HFFc6 (cell line): ENCODE measurements at places on chromosomes 5 and 9.
A peak's percentile ranks its signal among the peaks of the same experiment; 100 is the strongest.

GRCh38 chr9:122145592-122145863 is 14.1 kb downstream of the NDUFA8 start:
- DNase-seq: no peak

DNA sequence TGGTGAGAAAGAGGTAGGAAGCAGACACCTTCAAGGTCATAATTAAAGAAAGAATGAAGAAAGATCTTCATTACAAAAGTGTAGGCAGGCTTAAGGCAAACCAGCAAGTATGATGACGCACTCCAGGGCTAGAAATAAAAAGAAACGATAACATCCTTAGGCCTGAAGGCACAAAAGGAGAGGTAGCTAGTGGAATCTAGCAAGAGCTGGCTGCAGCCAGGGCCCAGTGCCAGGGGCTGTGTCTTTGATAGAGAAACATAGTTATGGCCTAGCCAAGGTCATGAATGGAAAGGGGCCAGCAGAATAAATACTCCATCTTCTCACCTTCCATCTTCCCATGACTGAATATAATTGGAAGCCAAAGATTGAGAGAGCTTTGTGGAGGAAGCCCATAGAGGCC is 6.8 kb upstream of the SH3TC2 start:
- no peak for DNase-seq

DNA sequence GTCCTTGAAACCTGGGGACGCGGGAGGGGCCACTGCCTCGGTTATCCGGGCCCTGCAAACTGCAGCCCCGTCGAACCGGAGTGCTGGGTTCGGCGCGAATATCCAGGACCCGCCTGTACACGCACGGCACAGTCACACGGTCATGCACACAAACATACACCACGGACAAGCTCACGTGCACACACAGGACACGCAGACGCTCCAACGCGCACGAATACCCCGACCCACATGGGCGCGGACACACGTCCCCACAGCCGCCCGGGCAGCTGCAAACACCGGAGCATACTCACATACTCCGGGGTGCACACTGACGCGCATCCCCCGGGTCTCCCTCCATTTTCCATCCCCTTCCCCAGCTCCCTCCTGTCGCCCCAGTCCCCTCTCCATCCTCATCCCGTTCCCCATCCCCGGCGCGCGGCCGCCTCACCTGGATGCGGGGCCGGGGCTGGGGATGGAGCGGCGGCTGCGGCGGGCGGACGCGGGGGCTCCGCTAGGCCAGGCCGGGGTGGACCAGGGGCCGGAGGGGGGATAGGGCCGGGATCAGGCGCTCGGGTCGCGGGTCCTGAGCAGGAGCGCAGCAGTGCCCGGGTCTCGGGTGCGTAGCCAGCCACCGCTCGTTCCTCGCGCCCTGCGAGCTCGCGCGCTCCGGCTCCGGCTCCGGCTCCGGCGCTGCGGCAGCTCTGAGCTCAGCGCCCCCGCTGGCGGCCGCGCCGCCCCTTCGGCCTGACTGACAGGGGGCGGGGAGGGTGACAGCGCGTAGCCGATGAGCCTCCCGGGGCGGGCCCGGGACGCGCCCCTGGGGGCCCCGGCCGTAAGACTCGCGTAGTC is at the start of the genes EIF4E1B and SNCB:
Gene EIF4E1B, plus strand, starts transcription at position 823 of the 828 bp plus-strand sequence. CDS start 12,113 bp downstream, outside the sequence.
Gene SNCB, minus strand, starts transcription at position 682 of the 828 bp plus-strand sequence. CDS start 880 bp downstream, outside the sequence.
- DNase-seq: no peak

GRCh38 chr5:45189481-45189880 is 380.7 kb downstream of the MRPS30 start:
- no peak for DNase-seq

DNA sequence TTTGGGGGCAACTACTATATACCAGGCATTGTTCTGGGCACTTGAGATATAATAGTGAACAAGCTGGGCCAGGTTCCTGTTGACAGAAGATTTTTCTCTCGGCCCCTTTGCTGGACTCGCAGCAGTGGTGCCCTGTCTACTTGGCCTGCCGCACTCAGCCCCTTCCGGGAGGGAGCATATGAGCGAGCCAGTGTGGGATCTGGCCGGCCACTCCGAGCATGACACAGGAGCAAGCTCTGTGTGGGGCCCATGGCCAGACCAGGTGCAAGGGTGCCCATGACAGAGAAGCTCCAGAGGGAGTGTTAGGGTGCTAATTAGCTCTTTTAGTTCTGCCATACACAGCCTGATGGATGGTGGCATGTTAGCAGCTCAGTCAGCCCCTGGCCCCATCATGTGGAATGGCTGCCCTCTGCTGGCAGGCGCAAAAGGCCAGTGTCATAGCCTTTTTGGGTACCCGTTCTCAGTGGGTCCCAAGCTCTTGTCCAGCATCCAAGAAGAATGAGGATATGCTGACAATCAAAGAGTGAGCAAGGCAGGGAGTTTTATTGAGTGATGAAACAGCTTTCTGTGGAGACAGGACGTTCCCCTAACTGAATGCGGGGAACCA is 9.3 kb upstream of the KIF4B start:
- no peak for DNase-seq

GRCh38 chr9:37836386-37836785 is 35.8 kb downstream of the DCAF10 start:
- no peak for DNase-seq

DNA sequence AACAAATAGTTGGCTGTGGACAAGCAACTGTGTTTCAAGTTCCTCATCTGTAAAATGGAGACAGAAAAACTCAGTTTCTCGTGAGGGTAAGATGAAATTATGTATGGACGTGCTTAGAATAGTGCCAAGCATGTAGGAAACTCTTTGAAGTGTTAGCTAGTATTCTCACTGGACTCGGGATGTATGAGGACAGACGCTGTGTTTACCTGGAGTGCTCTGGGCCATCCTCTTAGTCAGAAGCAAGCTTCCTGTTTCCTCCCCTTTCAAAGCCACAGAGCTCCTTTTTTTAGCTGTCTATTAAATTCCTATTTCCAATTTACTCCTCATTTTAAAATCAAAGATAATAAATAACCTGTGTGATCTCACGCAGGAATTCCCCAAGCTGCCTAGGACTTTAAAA is 23.8 kb upstream of the IQGAP2 start:
- DNase-seq: no peak

DNA sequence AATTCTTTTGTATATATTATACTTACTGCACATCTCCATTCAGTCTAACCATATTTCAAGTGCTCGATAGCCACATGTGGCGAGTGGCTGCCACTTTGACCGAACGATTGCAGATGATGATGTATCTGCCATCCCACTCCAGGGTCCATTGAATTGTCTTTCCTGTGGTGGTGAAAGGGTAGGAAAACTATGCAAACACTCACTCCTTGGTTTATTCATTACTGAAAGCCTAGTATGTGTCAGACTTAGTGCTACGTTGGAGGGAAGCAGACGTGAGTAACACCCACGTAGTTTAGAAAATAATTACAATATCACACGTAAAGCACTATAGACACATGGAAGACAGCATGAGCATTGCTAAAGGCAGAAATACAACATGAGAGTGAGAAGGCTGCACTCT is 353.7 kb downstream of the CSNK1G3 start:
- DNase-seq: no peak

DNA sequence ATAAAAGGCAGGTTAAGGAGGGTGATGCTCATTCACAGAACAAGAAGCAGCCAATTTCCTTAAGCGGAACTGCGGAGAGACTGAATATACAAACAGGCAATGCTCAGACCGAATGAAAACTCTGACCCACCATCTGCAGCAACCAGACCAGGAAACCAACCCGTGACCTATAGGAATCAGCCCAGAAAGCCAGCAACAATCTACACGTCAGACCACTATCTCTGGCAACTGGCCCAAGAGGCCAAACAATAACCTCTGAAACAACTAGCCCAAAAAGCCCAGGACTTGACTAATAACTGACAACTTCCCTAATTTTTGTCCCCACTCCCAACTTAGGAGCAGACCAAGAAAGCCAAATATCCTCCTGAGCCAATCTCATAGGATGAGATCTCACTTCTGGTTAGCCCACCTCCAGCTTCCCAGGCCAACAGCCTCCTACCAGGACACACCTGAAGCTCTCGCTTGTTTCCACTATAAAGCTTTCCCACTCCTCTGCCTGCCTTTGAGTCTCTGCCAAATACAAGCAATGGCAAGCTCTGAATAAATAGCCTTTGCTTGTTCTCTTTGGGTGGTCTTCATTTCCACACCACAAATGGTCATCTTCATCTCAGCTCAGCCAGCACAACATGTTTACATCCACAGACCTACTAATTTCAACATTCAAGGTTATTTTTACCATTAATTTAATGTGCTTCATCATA is 168.5 kb downstream of the HSD17B3 start:
- DNase-seq: no peak

GRCh38 chr9:27520986-27521385 is 3.1 kb upstream of the IFNK start:
- DNase-seq: no peak

DNA sequence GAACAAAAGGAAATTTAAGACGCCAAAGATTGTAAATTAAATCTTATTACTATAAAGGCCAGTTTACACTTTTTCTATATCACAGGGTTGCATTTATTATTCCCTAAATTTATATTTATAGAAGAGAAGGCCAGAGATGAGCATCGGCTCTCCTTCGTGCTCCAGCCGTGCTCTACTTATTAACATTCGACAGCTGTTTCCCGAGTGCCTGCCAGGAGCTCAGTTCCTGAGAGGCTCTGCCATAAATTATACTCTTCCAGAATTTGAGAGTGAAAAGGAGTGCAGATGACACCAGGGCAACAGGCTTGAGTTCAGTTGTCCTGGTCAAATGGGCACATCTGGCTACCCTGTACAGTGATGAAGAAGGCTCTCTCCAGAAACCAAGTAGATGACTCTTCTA is 70.1 kb downstream of the PCSK5 start:
- DNase-seq: no peak

DNA sequence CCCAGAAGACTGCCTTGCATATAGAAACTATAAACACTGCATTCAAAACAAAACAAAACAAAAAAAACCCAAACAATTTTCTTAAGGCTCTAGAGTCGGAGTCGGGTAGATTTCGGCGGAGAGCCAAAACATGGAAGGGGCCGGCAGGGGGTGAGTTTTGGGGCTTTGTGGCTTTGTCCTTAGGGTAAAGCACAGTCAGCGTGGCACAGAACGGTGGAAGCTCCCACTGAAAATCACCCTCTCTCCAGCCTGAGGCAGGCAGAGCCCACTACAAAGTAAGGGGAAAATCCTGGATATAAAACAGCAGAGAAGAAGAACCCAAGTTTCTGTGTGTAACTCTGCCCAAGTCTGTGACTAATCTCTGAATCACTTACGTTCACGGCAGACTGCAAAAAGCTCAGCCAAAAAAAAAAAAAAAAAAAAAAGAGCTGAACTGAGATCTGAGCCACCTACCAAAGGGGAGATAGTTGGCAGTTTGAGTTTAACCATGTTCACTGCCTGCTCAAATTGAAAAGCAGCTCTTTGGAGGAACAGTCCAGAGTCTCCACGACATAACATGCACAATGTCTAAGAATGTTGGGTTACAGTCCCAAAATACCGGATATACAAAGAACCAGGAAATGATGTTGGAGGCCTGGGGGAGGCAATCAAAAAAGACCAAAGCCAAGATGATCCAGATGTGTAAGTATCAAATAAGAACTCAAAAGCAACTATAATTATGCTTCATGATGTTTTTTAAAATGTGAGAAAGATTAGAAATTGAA is 26.6 kb upstream of the OR2K2 start:
- peak; percentile 72 for DNase-seq

- no peak for DNase-seq
Observed at GRCh38 chr5:102855681-102856388, 100.7 kb downstream of the PAM start.

- DNase-seq: no peak
Observed at GRCh38 chr9:120440791-120441190, 139.2 kb downstream of the CDK5RAP2 start.
